ENCODE measurements at places on chromosomes 2 and 18. TPM values are rescaled to one million over a fixed set of nuclear protein-coding genes. Genes with fewer than 3 reads are reported as not detected.

- H3K4me1 ChIP-seq = no peaks in the 10 kb centered on the region
- H3K27ac ChIP-seq = no peak overlapping the region
- no peak overlapping the region for H3K4me3 ChIP-seq
- H3K36me3 ChIP-seq = peaks cover 4% of the 10 kb centered on the region
Measured at GRCh38 chr18:3085612-3086011, 72.7 kb upstream of the LPIN2 start.

- no peak for DNase-seq
- H3K27me3 ChIP-seq = no peaks in the 10 kb centered on the region
- H3K4me1 ChIP-seq = no peaks in the 10 kb centered on the region
- no peak overlapping the region for H3K27ac ChIP-seq
- no peaks in the 10 kb centered on the region for H3K36me3 ChIP-seq
Measured at GRCh38 chr2:121309323-121309722, 24.3 kb upstream of the TFCP2L1 start.

- DNase-seq = no peak
- H3K4me3 ChIP-seq = no peak overlapping the region
- H3K27ac ChIP-seq = no peak overlapping the region
- H3K27me3 ChIP-seq = no peaks in the 10 kb centered on the region
Measured at GRCh38 chr2:19171409-19171808, 187.0 kb downstream of the OSR1 start.

GRCh38 chr18:51133580-51134160, 63.8 kb downstream of the MEX3C start:
- H3K4me1 ChIP-seq = no peaks in the 10 kb centered on the region
- no peak for DNase-seq
- no peak overlapping the region for H3K27ac ChIP-seq
- H3K36me3 ChIP-seq = no peaks in the 10 kb centered on the region
- H3K27me3 ChIP-seq = no peaks in the 10 kb centered on the region
- H3K4me3 ChIP-seq = no peak overlapping the region

DNA sequence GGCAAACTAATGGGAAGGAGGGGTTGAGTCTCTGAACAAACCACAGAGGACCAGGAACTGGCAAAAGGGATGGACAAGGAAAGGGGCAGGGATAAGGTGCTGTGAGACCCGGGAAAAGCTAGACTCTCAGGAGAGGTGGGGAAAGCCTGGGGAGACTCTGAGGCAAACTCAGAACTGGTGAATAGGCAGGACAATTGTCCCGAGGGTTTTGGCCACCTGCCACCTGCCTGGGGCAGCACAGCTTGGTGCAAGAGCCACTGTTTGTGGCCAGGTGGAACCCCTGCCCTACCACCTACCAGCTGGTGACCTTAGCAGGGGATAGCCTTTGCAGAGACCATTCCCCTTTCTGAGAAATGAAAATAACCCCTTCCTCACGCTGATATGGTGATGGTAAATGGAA, 129.4 kb upstream of the ASB18 start:
- no peak overlapping the region for H3K27ac ChIP-seq
- no peaks in the 10 kb centered on the region for H3K36me3 ChIP-seq
- no peak for DNase-seq
- no peaks in the 10 kb centered on the region for H3K4me1 ChIP-seq

The IFT172 gene
- total RNA-seq = 45.7 TPM

Data from aorta (tissue), 5 donors.